ENCODE measurements at places on chromosomes 2 and 18. TPM values are rescaled to one million over a fixed set of nuclear protein-coding genes. Genes with fewer than 3 reads are reported as not detected.

C2orf81 gene
- total RNA-seq, result 3.1 TPM

GTF2A1L gene
- not detected for total RNA-seq

CERS6 gene
- 16.3 TPM for total RNA-seq

SLC8A1 gene
- 0.29 TPM for total RNA-seq

ST6GAL2 gene
- total RNA-seq, result 13.8 TPM

IL1R1 gene
- 35.7 TPM for total RNA-seq

ACMSD gene
- total RNA-seq, result not detected

PID1 gene
- total RNA-seq, result 3.3 TPM

KCTD1 gene
- 40.0 TPM for total RNA-seq

PRSS56 gene
- total RNA-seq, result 0.13 TPM

SMPD4 gene
- total RNA-seq, result 76.0 TPM

IL36A gene
- total RNA-seq, result not detected

ECEL1 gene
- 0.37 TPM for total RNA-seq

ANKRD62 gene
- total RNA-seq, result not detected

GNAL gene
- 5.8 TPM for total RNA-seq

SERPINB4 gene
- 0.15 TPM for total RNA-seq

C1QL2 gene
- total RNA-seq, result 0.48 TPM

EVA1A gene
- 8.2 TPM for total RNA-seq

C2orf66 gene
- total RNA-seq, result not detected

LRRTM4 gene
- not detected for total RNA-seq

TXNDC2 gene
- 0.12 TPM for total RNA-seq

FEV gene
- total RNA-seq, result not detected

MFSD2B gene
- total RNA-seq, result 0.40 TPM

SERPINB13 gene
- not detected for total RNA-seq
